ENCODE measurements at places on chromosomes 13 and 19.

GRCh38 chr13:86710013-86710412, 910.8 kb upstream of the SLITRK6 start:
- DNase-seq = no peak

- DNase-seq = no peak
Observed at GRCh38 chr13:103187721-103188156, 121.5 kb upstream of the SLC10A2 start.

DNA sequence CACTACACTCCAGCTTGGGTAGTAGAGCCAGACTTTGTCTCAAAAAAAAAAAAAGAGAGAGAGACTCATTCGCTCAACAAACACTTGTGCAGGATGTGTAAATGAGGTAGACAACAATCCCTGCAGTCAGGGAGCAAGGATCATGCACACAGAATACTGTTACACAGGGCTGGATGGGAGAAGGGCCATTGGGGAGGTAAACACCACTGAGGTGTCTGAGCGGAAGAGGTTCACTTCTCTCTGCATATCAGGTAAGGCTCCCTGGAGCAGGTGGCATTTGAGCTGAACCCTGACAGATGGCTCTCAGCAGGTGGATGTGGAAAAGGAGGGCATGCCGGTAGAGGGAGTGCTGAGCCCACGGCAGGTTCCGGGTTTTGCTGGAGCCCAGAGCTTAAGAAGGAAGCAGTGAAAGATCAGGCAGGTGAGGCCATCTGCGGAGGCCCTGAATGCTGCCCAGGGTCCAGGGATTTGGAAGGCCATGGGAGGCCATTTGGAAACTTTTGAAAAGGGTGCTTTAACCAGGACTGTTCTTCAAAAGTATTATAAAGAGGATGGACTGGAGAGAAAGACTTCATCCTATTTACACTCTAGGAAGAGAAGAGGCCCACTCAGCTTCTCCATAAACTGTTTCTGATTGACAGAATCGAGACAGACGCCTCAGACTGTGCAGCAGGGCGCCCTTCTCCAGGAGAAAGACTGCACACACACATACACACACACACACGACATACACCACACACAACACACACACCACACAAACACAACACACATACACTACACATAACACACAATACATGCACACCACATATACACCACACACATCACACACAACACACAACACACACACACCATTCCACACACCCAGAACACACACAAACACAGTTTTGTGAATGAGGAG, 199.4 kb downstream of the USP12 start:
- peak; percentile 92 for DNase-seq

- DNase-seq = no peak
Observed at GRCh38 chr19:21677696-21678418, 89.5 kb downstream of the ZNF100 start.

DNA sequence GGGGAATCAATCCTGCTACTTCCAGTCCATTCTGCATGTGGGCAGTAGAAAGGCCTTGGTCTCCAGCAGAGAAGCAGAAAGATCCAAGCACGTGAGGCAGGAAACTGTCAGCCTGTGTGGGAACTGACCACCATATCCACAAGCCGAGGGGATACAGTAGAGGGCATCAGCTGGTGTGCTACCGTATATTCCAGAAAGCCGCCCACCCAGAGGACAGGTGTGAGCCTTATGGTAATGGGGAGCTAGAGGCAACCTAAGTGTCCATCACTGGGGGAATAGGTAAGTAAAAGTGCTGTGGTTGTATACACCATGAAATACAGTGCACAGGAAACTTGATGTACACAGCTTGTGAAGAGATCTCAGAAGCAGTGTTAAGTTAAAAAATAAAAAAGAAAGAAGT, 2.8 kb upstream of the IFNL1 start:
- DNase-seq = no peak

GRCh38 chr19:52028027-52028779, at the start of gene ZNF614:
ZNF614 (minus strand) TSS chr19:52028379; CDS start chr19:52025745, 2,634 bp downstream.
- peak; percentile 93 for DNase-seq

GRCh38 chr13:97003071-97003470, 8.8 kb upstream of the OXGR1 start:
- no peak for DNase-seq

DNA sequence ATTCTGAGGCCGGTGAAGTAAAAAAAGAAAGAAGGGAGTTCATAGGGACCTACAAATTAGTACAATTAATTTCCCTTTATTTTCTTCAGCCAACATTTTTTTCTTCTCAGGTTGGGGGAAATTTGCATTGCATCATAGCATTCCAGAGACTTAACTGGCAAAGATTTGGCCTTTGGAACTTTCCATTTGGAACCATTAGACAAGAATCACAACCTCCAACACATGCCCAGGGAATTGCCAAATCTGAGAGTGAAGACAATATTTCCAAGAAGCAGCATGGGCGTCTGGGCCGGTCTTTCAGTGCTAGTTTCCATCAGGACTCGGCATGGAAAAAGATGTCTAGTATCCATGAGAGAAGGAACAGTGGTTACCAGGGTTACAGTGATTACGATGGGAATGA, 6.4 kb upstream of the ERCC5 start:
- no peak for DNase-seq

GRCh38 chr19:13604902-13605586, 98.8 kb upstream of the CACNA1A start:
- DNase-seq = no peak

- no peak for DNase-seq
Observed at GRCh38 chr13:103386341-103386740, 320.1 kb upstream of the SLC10A2 start.

DNA sequence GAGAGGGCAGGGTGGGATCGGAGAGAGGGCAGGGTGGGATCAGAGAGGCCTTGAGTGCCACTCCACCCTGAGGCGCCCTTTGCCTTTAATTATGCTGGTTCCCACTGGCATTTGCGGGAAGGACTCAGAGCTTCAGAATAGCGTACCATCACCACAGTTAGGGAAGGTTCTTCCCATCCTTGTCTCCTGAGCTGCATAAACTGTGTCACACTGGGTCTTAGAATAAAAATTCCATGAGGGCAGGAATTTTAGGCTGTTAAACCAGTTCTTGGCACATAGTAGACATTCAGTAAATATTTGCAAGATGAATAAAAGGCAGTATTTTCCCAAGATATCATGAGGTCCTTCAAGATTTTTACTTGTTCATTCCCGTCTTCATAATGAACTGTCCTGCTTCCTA, 24.4 kb downstream of the PPP2R1A start:
- no peak for DNase-seq

DNA sequence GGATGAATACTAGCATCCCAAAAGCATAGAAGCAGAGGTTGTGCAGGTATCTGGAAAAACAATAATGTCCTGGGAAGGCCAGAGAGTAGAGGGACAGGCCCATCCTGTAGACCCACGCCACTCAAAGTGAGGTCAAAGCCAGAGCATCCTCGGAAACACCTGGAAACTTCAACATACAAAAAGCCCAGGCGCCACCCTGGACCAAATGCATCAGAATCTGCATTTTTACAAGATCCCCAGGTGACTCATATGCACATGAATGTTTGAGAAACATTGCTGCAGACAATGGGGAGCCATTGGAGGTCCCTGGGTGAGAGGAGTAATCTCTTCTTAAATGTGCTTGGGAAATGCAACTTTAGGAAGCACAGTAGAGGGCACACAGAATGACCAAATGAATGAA, 684.1 kb downstream of the DIAPH3 start:
- no peak for DNase-seq

GRCh38 chr13:32530841-32531253, 7.7 kb downstream of the N4BP2L2 start:
- no peak for DNase-seq

DNA sequence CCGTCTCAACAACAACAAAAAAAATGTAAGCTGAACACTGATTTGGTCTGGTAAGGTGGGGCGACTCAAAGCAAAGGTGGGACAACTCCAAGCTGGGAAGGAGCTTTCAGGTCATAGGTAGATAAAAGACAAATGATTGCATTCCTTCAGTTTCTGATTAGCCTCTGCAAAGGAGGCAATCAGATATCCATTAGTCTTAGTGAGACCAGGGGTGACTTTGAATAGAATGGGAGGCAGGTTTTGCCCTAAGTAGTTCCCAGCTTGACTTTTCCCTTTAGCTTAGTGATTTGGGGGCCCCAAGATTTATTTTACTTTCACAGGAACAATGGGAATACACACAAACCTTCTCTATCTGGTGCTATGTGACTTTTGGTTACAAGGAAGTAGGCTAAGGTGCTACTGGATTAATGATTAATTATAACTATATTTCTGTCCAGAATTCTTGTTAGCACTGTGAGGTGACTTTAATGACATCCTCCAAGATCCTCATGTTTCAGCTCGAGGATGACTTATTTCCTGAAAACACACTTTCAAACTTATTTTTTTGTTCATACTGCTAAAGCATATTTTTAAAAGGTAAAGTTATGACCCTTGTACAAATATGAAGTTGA, 10.6 kb upstream of the MTRF1 start:
- DNase-seq = no peak

- no peak for DNase-seq
Observed at GRCh38 chr13:95241321-95241720, 59.9 kb downstream of the ABCC4 start.

GRCh38 chr19:30441011-30441410, 68.8 kb downstream of the ZNF536 start:
- no peak for DNase-seq

DNA sequence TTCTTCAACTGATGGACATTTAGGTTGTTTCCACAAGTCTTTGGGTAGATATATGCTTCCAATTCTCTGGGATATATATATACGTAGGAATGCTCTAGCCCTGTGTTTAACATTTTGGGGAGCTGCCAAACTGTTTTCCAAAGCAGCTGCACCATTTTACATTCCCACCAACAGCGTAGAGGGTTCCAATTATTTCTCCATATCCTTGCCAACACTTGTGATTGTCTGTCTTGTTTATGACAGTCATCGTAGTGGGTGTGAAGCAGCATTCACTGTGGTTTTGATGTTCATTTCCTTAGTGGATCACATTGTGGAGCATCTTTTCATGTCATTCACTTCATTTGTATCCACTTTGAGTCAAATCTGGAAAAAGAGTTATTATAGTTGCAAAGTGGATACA, 4.7 kb upstream of the CBLC start:
- no peak for DNase-seq

DNA sequence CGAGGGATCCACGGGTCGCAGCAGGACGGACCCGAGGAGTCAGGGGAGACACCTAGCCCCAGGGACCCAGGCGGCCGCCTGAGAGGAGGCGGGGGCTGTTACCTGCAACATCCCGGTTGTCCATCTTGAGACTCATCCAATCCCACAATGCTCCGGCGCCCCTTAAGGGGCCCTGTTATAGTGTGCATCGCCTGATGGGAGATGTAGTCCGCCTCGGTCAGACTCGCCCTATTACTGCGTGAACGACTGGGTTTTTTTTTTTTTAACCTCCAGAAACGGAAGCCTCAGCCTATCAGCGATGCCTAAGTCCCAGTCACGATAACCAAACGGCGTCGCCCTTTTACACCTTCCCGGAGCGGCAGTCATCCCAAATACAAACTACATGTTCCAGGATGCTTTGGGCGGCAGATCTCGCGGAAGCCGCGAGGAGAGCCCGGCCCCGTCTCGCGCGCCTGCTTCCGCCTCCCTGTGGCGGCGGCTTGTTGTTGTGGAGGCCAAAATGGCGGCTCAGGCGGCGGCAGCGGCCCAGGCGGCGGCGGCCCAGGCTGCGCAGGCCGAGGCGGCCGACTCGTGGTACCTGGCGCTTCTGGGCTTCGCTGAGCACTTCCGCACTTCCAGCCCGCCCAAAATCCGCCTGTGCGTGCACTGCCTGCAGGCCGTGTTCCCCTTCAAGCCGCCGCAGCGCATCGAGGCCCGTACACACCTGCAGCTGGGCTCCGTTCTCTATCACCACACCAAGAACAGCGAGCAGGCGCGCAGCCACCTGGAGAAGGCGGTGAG, at the start of the genes MAU2 and SUGP1:
Gene MAU2 (plus strand): TSS at position 469 of the 780 bp plus-strand sequence. CDS start 31 bp downstream, at position 500.
Gene SUGP1 (minus strand): TSS at position 149 of the 780 bp plus-strand sequence. CDS start 13 bp downstream, at position 136.
- peak; percentile 84 for DNase-seq

GRCh38 chr13:61179741-61180140, 235.9 kb downstream of the PCDH20 start:
- no peak for DNase-seq

DNA sequence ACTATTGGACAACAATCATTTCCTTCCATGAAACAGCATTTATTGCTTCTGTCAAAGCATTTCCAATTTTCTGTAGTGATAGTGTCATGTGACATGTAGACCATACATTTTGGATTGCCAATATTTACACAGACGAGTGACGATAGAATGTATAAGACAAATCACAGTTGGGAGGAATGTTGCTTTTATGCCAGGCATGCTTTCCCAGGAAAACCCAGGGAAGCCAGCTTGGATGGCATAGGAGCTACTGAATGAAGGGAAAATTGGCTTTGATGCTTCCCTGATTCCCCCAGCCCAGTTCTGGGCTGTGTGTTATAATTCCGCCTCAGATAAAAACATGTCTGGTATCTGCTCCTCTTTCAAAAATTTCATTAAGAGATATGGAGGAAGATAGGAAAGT, 22.5 kb downstream of the SCEL start:
- DNase-seq = no peak

DNA sequence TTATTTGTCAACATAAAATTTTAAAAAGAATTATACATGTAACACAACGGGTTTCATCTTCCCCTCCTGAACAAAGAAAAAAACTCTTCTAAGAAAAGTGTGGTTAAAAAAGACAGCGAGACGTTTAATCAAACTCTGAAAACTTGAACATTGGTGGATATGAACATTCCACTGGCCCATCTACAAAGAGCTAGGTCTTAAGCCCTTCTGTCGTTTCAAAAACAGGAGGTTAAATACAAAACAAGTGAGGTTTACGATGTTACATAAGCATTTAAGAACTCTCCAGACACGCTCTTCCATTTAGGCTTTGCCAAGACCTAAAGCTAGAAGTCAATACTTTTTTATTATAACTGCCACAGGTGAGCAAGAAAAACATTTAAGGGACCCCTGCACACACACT, 9.4 kb upstream of the DOCK9 start:
- no peak for DNase-seq

- no peak for DNase-seq
Observed at GRCh38 chr19:39199025-39199424, 2.3 kb downstream of the NCCRP1 start.

DNA sequence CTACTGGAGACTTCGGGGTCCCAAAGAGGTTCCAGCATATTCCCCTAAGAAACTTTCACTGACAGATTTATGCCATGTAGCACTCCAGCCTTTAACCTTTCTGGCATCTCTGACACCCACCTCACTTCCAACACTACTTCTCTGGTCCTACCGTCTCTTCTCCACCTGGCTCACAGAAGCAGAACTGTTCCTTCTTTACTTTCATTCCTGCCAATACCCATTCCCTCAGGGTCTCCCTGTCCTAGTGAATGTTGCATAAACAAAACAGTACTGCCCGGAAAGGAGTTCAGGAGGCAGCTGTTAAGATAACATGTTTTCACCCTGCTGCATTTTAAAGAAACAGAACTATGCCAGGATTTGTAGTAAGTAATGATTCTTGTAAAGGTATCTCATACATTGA, 136.0 kb upstream of the MIR17HG start:
- DNase-seq = no peak
